ENCODE measurements at places on chromosomes 7 and 10. TPM values are rescaled to one million over a fixed set of nuclear protein-coding genes. Genes with fewer than 3 reads are reported as not detected.

KIAA1217 gene
- total RNA-seq: 9.1 TPM

WDR86 gene
- 59.1 TPM for total RNA-seq

DNA sequence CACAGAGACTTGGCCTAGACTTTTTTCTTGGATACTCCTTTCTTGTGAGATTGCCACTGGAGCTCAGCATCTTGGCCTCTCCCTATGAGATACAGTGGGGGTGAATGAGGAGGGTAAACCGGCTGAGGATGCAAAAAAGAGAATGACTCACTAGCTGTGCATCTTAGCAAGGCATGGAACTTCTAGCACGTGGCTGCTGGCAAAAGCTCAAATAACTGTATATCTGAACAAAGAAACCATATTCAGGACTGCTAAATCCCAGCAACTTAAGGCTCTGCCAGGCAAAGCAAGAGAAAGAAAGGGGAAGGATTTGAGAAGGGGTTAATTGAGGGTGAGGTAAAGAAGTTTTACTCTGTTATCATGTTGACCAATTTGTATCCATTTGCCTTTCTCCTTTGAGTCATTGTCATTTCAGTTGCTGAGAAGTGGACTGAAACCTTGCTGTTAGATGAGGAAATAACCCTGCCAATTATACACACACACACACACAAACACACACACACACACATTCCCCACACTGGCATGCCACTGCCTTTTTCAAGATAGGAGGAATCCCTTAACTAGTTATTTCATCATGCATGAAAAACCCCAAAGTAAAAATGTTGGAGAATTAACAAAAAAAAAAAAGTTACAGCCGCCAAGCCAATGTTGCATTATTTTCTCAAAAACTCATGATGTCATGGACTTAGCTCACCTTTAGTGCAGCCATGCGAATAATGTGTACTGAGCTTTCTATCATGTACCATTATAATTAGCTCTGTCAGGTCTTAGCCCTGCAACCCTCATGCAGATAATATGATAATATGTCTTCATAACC, 997.3 kb downstream of the LRMDA start:
- no peaks in the 10 kb centered on the region for H3K36me3 ChIP-seq
- H3K4me1 ChIP-seq: peaks cover 23% of the 10 kb centered on the region
- peak; percentile 18 for DNase-seq
- H3K4me3 ChIP-seq: no peak overlapping the region

GATA3 gene
- not detected for total RNA-seq

- peaks cover 6% of the 10 kb centered on the region for H3K4me1 ChIP-seq
- DNase-seq: peak; percentile 33
- no peaks in the 10 kb centered on the region for H3K27me3 ChIP-seq
These were observed 507 bp downstream of the SAR1A start for GRCh38 chr10:70169649-70170364.
